CD4-positive, alpha-beta memory T cell (primary cell): ENCODE measurements at places on chromosomes 2 and 18. TPM values are rescaled to one million over a fixed set of nuclear protein-coding genes. Genes with fewer than 3 reads are reported as not detected.
A peak's percentile ranks its signal among the peaks of the same experiment; 100 is the strongest.

- no peak for DNase-seq
Observed at GRCh38 chr2:45007961-45008295, 1.3 kb downstream of the SIX2 start.

- DNase-seq = no peak
Observed at GRCh38 chr2:28400419-28400818, 7.8 kb downstream of the FOSL2 start.

GRCh38 chr2:236244256-236244655 is 19.9 kb downstream of the ASB18 start:
- DNase-seq = no peak

DNA sequence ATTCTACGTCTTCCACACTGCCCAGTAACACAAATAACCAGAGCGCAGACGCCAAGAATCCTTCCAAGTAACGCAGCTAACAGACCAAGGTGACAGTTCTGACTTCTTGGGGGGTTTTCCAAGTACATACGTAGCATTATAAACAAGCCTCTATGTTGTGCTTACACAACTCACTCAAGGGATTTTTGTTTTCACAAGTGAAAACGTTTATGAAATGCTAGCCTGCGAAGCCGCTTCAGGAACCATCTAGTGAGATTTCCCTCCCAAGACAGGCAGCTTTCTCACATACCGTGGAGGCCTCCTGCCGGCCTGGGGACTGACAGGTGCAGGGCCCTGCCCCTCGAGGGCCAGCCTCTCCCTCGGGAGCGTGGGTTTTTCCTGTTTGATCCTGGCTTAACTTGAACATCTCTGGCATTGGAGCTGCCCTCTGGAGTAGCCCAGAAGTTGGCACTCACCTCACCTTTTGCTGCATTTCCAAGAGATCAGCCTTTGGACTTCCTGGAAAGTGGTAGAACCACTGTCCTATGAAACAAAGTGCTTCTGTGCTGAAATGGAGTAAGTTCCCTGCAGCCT is 151.1 kb downstream of the MBP start:
- no peak for DNase-seq

DNA sequence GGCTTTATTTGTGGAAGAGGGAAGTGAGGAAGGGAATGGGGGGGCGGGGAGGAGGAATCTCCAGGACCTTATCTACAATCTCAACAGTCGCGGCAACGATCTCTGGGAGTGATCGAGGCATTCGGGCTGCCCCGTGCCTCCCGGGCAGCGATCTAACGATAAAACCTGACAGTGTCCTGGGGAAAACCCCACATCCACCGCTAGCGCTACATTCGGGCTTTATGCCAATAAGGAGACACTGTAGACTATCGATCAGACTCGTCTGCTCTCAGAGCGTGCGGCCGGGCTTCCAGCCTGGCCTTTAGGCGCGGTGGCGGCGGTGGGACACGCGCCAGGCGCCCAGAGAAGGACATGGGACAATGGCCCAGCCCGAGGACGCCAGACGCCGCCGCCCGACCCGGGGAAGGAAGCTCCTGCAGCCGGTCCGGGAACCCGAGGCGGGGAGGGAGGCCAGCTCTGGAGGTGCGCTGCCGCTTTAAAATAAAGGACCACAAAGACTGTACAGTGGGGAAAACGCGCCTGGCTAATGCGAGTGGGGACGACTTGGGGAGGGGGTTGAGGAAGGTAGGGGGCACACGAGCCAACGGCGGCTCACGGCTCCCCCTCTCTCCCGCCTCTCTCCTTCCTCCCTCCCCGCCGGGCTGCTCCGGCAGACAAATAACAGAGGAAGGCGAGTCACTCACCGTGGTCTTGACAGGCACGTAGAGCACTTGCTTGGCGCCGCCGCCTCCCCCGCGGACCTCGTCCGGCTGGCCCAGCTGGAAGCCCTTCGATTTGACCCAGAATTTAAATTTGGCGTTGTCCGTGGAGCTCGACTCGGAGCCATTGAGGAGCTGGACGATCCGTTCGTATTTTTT is 2.2 kb downstream of the NOL4 start:
- no peak for DNase-seq

DNA sequence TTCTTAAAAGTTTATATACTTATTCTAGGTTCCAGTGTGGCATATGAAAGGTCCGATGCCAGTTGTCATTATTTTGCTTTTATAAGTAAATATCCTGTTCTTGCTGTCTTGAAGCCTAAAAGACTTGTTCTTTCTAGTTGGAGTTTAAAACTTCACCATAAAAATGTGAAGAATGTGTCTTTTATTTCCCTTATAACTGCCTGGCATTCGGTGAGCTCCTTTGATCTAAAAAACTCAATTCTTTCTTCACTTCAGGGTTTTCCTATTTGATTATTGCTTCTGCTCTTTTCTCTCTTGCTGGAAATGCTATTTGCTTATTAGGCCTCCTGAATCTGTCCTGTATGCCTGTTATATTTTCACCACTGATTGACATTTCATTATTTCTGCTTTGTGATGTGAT is 51.6 kb downstream of the TSPYL6 start:
- no peak for DNase-seq

DNA sequence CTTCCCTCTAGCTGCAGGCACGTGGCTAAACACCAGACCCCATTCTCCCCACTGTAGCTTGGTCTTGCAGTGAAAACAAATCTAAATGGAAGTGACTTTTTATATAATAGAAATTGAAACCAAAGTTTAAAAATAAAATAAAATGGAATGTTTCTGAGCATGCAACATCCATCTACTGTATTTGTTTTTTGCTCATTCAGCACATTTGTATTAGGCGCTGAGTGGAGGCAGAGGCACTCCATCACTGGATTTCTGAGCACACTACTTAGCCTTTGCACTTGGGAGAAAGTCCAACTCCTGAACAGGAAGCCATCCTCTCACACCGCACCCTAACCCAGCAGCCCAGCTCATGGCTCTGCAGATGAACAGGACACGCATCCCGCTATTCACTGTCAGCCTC is 37.8 kb upstream of the POU3F3 start:
- no peak for DNase-seq

GRCh38 chr18:12313530-12314245 is 5.6 kb downstream of the TUBB6 start:
- DNase-seq = no peak

DNA sequence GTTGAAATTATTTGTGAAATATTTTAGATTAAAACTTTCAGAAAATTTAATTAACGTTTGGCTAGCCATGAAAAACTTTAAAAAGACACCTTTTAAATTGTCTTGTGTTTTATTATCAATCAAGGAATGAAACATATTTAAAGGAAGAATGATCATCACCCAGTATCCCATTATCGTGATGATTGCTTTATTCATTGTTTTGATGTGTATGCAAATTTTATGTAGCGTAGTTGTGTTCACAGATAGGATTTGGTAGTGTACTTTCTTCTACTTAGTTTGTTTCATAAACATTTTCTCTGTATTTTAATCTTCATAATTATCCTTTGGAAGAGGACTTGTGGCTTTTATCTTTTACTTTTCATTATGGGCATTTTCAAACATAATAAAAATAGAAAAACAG is 7.8 kb downstream of the GRHL1 start:
- DNase-seq = no peak

- no peak for DNase-seq
Observed at GRCh38 chr18:5841518-5841917, 53.8 kb downstream of the TMEM200C start.

- DNase-seq = peak; percentile 9
Observed at GRCh38 chr2:210577263-210578071, 21.1 kb downstream of the CPS1 start.

DNA sequence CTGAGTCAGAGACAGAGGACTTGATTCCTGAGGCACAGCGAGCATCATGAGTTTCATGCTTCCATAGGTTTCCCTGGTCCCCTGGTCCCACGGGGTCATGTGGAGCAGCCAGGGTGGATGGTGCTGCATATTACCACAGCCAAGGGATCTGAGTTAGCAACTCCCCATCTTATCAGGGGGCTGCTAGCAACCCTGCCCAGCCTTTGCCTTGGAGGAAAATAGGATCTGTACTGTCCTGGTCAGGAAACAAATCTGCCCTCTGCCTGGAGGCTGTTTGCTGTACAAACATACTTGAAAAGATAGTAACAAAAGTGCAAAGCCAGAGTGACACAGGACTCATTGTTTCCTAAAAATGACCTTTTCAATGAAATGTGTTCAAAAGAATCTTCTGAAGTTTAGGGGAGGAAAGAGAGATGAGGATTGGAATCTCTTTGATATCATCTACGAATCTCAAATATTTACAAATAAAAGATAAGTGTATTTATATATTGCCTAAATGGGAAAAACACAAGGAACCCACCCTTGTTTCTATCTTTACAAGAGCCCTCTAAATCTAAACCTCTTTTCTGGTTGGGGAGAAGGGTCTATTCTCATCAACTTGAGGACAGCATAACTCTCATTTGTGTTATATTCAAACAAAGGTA is 194.8 kb downstream of the CD226 start:
- no peak for DNase-seq

DNA sequence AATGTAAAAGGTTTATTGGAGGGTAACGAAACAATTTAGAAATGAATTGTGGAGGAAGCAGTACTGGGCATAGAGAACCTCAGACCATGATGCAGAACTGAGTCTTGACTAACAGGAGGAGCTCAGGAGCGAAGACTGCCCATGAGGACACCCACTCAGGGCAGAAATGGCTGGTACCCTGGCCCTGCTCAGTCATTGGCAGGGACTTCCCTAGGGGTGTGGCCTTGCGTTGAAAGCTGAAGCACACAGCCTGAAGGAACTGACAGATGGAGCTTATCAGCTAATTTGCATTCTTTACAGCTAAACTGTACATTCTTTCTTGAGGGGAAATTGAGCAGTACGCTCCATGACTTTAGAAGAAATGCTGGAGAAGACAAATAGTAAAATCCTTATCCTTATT is 57.1 kb downstream of the PDK1 start:
- DNase-seq = no peak

DNA sequence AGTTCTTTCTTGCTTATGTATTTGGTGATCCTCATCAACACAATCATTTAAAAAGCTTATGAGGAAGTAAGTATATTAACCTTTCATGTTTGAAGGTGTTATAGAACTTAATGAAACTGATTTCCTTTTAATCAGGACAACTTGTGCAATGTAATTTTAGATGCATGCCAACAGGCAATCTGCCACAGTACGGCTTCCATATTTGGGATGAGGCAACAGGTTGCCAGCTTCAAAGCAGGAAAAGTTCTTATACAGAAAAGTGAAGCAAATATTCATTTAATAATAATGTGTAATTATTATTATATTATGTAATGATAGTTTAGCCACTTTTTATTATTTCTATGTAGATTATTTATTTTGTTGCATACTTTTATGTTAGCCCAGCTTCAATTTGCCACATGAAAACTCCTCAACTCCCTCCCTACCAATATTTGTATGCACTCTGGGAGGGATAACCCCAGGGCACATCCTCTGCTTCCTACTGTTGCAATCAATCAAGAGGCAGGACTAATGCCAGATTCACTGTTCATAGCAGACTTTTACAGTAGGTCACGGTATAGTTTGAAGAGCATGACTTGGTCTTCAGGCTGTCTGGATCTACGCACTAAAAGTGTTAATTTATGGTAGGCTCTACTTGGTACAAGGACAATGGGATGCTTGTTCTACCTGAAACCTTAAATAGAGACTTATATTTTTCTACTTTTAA is 277.2 kb downstream of the AGPS start:
- no peak for DNase-seq

DNA sequence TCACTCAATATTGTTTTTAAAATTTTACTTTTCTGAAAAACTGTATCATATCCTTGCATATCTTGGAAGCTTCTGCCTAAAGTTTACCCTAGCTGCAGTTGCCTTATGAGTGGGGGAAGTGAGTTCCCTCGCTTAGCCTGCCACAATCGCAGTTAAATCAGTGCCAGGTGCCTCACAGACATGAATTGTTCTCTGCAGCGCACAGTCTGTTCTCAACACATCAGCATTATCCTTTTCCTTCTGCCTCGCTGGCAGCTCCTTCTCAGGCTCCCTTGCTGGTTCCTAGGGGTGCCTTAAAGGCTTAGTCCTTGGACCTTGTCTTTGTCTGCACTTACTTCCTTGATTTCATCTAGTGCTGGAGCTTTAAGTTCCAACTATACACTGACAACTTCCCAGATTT is 132.8 kb downstream of the TTC27 start:
- DNase-seq = no peak

DNA sequence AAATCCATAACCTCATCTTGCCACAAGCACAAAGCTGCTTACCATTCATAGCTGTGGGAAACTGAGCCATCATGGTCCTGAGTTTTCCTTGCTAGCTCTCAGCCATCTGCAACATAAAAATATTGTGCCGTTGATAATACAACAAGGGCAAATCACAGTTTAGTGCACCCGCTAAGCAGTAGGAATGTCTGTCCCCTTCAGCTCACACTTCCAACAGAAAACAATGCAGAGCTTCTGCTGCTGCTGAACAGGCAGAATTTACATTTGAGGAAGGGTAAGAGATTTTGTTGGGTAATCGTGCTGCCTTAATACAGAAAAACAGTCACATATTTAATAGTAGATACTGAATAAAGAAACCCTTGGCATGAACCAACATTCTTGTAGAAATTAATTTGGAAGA is 32.3 kb downstream of the ITSN2 start:
- no peak for DNase-seq

- no peak for DNase-seq
Observed at GRCh38 chr2:101291973-101292372, 16.5 kb downstream of the RNF149 start.

- no peak for DNase-seq
Observed at GRCh38 chr2:134522496-134523455, 196.0 kb downstream of the TMEM163 start.

GRCh38 chr18:28372186-28372585 is 195.3 kb upstream of the CDH2 start:
- DNase-seq = no peak

DNA sequence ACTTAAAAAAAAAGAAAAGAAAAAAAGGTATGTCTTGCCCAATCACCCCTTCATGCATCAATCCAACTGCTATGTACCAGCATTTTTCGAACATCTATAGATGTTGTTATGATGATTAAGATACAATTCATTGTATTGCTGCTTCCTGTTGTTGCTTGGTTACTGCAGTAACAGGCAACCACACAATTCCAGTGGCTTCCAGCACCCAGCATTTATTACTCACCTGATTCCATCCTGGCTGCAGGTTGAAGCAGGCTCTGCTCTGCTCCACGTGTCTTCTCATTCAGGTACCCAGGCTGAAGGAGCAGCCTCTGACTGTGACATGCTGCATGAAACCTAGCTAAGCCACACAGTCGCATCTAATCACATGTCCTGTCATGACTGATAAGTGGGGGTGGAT is 196.9 kb downstream of the INO80D start:
- DNase-seq = no peak

Gene ABCB11
- not detected for polyA plus RNA-seq

Gene FBXO41
- 1.6 TPM for polyA plus RNA-seq

Gene ANTXR1
- not detected for polyA plus RNA-seq

Gene KANSL1L
- 0.26 TPM for polyA plus RNA-seq

Gene MC4R
- not detected for polyA plus RNA-seq

Gene PSMA8
- 4.9 TPM for polyA plus RNA-seq

Gene EIF2AK3
- polyA plus RNA-seq = 1.3 TPM

Gene MARCHF4
- polyA plus RNA-seq = not detected

Gene PDE6D
- polyA plus RNA-seq = 52.2 TPM

Gene GALNT14
- not detected for polyA plus RNA-seq

Gene TNFAIP6
- polyA plus RNA-seq = not detected

Gene WDSUB1
- polyA plus RNA-seq = 7.6 TPM

Gene CENPA
- polyA plus RNA-seq = not detected
